Activated CD4-positive, alpha-beta T cell treated with anti-CD3 and anti-CD28 coated beads, Interleukin-2, amount 50 U/mL, for 16 hours (primary cell): ENCODE measurements at places on chromosomes 6 and 20.

DNA sequence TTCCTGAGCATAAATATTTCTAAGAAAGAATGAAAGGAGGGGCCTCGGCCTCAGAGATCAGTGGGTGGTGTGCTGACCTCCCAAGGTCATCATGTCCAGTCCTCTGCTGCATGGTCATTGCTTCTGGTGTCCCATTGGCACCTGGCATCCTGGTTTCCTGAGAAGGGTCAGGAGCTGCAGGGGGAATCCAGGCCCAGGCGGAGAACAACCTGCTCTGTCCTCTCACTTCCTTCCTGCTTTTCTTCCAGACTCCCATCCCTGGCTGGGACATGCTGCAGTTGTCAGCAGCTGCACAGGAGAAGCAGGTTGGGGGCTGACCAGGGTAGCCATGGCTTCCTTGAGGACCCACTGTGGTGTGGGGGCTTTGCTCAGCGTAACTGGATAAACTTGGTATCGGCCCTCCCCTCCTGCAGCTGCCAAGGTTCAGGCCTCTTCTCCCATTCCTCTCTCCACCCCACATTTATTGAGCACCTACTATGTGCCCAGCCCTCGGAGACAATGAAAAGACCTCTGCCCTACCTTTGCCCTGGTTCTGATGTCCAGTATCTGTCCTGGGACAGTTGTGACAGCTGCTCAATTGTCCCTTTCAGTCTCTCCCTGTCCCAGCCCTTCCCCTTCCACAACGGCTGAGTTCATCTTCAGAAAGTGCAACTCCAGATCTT is 155.2 kb downstream of the CEBPB start:
- no peak for DNase-seq

GRCh38 chr6:158044525-158044888 is 62.8 kb downstream of the SYNJ2 start:
- DNase-seq = no peak

DNA sequence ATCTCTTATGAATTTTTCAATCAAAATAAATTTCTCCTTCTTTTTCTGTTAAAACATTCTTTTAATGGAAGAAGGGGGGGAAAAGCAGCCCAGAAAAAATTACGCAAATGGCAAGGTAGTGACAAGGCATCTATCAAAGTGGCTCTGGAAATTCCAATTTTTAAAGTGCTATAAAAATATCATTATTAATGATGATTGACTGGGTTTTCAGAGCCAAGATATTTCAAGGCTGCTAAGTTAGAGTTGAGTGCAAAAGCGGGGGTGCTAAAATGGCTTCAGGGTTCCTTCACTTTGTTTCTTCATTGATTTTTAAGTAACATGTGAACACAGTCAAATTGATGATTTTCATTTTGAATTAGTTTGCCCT is 171.6 kb upstream of the CITED2 start:
- DNase-seq = no peak

DNA sequence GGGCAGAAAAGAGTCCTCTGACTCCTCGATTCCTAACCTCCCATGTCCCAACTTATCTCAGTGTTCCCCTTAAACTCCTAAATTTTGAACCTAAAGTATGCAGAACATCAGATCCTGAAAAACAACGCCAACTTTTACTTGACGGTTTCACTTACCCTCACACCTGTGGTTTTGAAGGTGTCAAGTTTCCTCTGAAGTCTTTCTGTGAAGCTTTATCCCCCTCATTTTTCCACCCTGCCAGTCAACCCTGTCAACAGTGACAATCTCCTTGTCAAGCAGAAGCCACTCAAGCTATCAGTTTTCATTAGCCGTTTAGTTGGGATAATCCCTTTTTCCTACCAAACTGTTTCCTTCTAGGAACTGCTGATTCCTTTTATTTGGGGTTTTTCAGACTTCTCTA is 245.4 kb upstream of the PREP start:
- peak; percentile 71 for DNase-seq

- no peak for DNase-seq
These were observed 82.1 kb downstream of the RFPL4B start for GRCh38 chr6:112429226-112429625.

DNA sequence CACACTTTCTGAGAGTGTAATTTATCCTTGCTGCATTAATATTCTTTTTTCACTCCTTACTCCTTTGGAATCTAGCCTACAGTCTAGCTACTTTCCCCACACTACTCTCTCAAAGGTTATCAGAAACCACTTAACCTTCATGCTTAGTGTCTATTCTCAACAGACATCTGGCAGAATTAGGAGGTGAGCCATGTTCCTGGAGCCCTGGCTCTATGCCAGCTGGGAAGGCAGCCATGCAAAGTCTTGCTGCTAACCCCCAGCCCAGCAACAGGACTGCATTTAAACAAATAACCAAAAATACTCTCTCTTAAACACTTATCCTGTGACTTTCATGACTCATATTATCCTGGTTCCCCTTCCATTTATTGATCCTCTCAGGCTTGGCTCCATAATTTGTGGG is 260.2 kb downstream of the BCKDHB start:
- no peak for DNase-seq

DNA sequence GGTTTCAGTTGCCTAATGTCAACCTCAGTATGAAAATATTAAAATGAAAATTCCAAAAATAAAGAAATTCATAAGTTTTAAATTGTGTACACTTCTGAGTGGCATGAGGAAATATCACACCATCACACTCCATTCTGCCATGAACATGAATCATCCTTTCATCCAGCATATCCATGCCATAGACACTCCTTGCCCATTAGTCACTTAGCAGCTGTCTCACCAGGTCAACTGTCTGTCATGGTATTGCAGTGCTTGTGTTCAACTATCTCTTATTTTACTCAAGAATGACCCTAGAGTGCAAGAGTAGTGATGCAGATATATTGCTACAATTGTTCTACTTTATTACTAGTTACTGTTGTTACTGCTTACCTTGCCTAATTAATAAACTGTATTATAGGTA is 712.4 kb downstream of the EPHA7 start:
- DNase-seq = no peak

DNA sequence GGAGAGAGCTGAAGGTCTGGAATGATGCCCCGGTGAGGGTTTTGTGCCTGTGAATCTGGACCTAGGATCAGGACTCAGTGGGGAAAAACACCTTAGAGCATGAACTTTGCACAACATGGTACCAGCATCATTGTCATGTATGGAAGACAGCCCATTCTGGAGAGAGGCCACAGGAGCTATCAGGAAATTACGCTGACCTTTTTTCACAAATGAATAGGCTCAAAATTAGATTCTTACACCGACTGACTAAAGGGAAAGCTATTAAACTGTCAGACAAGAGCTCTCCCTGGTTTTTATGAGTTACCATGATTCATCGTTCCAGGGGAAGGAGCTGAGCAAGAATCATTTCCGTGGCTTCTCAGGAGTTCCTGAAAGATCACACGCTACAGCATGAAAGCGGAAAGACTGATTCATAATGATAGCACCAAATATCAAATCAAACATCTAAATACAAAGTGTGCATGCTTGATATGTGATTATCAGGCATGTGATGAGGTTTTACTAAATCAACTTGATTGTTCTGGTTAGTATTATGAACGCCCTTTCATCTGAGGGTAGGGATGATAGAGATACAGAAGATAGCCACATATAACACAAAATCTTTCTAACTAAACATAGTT is 224.9 kb upstream of the SMLR1 start:
- peak; percentile 91 for DNase-seq

DNA sequence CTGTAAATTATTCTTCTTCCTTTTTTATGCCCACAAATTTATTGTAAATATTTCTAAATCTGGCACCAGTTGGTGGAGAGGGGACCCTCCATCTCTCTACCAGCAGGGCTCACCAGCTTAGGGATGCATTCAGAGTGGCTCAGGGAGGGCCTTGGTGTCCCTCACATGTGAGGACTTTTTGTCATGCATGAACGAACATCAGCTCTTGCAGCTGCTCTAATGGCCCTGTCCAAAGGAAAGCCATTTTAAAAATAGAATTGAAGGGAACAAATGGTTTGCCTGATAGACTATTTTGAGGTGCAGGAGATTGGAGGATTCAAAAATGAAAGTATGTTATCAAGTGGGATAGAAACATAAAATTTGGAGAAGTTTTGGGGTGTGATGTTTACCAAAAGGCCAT is 37.5 kb upstream of the KLHL31 start:
- no peak for DNase-seq

- no peak for DNase-seq
These were observed 13.6 kb downstream of the GFOD1 start for GRCh38 chr6:13473768-13474165.

- no peak for DNase-seq
These were observed 100.0 kb upstream of the BEND3 start for GRCh38 chr6:107215334-107215733.

DNA sequence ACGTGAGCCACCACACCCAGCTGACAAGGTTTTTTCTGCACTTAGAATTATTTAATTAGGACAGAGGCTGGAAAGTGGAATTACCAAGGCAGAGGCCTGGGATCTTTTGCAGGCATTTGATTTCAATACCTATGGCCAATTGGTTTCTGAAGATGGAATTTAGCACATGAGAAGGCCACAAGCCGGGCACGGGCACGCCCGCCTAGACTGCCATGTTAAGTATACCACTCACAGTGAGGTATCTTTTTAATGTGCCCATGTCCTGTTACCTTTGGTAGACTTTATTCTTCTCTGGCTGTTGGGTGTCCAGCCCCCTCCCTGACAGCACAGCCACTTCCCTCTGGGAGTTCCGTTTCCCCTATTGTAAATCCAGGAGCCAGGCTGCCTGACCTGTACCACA is 18.0 kb upstream of the TAF8 start:
- DNase-seq = no peak

DNA sequence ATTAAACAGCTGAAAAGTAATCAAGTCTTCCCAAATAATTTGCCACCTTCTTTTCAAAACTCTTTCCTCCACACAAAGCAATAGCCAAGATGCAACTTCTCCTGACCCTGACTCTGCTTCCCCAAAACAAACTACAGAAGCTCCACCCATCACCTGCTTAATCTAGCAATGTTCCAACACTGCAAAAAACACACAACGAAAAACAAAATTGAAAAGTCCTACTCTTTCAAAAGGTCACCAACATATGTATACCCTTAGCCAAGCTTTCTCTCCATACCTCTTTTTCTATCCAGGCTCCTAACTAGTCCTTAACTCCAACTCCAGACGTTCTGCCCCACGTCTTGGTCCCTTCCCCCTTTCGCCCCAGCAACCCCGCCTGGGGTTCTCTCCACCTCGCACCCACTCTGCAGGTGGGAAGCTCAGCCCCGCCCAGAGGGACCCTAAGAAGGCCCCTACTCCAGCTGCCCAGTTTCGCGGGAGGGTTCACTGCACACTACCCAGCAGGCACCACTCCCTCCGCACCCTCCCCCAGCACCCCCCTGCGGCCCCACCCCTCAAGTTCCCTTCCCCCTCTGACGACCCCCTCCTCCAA is 717 bp downstream of the CSNK2A1 start:
- DNase-seq = peak; percentile 24

- DNase-seq = no peak
These were observed 142.5 kb downstream of the CD164 start for GRCh38 chr6:109239651-109240321.

DNA sequence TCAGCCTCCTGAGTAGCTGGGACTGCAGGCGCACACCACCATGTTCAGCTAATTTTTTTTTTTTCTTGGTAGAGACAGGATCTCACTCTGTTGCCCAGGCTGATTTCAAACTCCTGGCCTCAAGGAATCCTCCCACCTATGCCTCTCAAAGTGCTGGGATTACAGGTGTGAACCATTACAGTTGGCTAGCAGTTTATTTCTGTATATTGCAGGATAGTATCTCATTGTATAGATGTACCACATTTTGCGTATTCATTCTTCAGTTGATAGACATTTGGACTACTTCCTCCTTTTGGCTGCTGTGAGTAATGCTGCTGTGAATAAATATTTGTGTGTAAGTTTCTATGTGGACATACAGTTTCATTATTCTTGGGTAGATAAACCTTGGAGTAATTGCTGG is 32.9 kb downstream of the ASXL1 start:
- no peak for DNase-seq

DNA sequence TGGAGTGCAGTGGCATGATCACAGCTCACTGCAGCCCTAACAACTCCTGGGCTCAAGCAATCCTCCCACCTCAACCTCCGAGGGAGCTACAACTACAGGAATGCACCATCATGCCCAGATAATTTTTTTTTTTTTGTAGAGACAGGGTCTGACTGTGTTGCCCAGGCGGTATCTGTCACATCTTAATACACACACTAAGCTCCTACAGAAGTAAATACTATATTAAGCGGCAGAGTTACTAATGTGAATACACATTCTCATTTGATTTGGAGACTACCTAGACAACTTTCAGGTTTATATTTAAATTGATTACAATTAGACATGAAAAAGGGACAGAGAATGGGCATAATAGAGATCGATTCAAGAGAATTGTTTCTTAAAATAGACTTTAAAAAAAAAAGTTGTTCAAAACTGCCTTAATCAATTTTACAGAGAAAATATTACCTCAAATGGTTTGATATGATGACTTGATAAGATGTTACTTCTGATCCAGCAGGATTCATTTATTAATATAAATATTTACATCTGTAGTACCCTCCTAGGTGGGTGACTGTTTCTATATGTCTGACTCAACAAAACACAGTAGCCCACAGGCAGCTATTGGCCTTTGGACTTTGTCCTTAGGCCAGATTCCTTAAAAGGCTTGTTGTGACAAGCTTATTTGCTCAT is 7.1 kb upstream of the LOC128125822 start:
- no peak for DNase-seq

GRCh38 chr6:8558953-8559352 is 123.6 kb upstream of the SLC35B3 start:
- DNase-seq = no peak

DNA sequence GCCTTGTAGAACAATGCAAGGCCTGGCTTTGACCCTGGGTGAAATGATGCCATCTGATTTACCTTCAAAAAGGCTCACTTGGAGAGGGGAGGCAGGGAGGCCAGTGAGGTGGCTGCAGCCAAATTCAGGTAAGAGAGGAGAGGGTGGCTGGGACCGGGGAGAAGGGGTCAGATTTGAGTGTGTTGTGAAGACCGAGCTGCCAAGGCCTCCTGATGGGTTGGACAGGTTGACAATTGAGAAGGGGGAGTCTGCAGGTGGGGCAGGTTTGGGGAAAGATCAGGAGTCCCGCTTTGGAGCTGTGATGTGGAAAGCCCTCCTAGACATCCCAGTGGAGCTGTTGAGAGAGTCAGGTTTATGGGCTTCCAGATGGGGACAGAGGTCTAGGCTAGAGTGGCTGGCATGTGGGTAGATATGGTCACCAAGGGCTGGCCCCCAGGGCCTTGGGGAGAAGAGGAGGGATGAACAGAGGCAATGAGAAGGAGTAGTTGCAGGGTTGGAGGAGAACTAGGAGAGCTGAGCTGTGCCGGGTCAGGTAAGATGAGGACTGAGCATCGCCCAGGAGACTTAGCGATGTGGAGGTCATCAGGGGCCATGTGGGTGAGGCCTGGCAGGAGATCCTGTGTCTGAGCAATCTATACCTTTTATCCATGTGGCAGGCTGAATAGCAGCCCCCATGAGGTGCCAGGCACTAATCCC is 70.5 kb upstream of the TOX2 start:
- no peak for DNase-seq

- DNase-seq = peak; percentile 24
These were observed 38.3 kb upstream of the SLC32A1 start for GRCh38 chr20:38685853-38686473.

GRCh38 chr6:20280288-20280621 is 68.0 kb upstream of the MBOAT1 start:
- DNase-seq = no peak
